ENCODE measurements at places on chromosomes 3 and 15.

DNA sequence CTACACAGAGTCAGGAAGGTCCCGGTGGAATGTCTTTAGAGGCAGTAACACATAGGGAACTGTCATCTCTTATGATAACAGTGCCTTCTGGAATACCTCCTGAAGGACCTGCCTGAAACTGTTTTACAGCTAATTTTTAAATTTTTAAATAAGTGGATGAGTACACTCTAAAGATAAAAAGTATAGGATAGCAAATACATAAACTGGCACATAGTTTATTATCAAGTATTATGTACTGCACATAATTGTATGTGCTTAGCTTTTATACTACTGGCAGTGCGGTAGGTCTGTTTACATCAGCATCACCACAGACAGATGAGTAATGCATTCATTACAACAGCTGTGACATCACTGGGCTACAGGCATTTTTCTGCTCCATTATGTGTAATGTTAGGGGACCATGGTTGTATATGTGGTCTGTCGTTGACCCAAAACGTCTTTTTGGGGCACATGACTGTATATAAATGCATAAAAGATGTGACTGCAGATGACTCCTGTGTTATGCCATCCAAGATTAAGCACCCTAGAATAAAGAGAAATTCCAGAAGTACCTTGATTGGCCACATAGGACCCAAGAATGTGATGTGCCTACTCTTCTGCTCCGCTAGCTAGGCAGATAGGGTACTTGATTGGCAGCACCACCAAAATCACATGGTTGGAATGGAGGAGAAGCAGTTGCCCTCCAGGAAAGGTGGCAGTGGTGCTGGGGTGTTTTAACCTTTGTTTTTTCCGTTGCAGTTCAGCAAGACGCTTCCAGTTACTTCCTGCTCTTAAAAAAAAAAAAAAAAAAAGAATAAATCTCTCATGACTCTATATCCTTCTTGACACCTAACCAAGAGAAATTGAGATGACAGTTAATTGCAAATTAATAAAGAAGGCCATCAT, 3.3 kb downstream of the VPS8 start:
- DNase-seq = no peak

DNA sequence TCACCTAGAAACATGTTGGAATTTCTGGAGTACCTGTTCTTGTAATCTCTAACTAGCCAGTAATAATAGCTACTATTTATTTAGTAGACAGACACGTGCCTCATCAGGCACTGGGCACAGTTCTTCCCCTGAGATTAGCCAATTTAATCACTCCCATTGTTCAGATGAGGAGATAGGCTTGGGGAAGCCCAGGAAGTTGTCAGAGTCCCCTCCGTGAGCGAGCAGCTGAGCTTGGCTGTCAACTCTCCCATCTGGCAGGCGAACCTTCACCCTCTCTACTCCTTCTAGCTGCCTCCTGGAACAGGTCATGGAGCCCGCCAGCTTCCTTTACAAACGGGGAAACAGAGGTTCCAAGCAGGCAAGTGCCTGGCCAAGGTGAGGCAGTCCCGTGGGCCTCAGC, 31.1 kb upstream of the FGD5 start:
- no peak for DNase-seq

DNA sequence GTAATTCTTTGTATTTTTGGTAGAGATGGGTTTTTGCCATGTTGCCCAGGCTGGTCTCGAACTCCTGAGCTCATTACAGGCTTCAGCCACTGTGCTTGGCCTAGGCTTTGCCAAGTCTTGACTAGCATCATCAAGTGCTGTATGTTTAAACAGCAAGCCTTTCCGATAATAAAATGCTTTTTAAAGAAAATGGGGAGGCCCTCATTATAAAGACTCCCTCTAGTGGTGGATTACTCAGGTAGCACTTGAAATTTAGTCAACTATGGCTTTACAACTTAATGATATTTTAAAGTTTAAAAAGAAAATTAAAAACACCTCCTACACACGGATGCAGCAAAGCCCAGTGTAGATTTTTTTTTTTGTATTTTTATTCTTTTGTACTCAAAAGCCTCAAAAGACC, 213.6 kb downstream of the GAP43 start:
- no peak for DNase-seq

- DNase-seq = peak; percentile 12
These were observed 22.2 kb downstream of the CP start for GRCh38 chr3:149199474-149199873.

GRCh38 chr15:99151156-99151555, 46.3 kb downstream of the SYNM start:
- no peak for DNase-seq

DNA sequence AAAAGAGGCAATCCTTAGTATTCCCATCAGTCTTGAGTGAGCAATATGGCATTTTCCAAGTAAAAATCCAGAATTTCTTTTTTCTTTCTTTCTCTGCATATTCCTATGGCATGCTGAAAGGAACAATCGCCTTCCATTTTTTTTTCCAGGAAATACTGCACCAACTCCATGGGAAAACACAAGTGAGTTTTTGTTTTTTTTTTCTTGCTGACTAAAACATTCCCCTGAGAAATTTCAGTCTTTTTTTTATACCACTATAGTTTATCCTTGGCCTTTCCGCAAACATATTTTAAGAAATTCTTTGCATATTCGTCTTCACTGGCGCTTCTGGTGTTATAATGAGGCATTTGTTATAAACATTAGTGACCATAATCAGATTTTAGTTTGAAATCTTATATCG, 429.6 kb upstream of the MDFIC2 start:
- no peak for DNase-seq

DNA sequence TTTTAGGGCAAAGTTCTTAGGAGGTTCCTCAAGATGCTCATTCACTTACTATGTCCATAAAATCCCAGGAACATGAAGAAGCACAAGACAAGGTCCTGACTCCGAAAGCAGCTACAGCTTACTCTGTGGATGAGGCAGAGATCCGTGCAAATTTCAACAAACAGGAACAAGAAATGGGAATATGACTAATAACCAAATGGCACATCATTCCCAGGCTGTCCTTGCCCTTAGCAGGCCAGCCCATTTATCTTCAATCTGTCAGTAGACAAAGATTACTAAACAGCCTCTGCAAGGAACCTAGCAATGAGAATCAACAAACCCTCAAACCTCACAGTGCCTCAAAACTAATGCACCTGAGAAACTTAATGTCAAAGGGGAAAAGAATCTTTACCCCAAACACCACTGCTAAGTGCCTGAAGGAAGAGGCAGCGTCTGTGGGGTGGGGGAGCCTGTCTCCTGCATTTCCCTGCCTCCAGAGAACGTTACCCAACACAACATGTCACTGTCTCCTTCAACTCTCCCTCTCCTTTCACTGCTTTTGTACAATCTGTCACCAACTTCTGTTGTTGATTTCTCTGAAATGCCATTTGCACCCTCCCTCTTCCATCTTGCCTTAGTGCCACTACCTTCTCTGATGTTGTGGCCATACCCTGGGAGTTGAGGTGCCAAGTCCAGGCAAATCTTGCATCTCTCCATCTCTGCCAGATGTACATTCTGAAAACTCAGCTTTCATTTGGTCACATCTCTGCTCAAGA, 4.8 kb downstream of the TNFAIP8L3 start:
- DNase-seq = no peak

GRCh38 chr3:192090586-192090985, 629.6 kb downstream of the PYDC2 start:
- DNase-seq = no peak

DNA sequence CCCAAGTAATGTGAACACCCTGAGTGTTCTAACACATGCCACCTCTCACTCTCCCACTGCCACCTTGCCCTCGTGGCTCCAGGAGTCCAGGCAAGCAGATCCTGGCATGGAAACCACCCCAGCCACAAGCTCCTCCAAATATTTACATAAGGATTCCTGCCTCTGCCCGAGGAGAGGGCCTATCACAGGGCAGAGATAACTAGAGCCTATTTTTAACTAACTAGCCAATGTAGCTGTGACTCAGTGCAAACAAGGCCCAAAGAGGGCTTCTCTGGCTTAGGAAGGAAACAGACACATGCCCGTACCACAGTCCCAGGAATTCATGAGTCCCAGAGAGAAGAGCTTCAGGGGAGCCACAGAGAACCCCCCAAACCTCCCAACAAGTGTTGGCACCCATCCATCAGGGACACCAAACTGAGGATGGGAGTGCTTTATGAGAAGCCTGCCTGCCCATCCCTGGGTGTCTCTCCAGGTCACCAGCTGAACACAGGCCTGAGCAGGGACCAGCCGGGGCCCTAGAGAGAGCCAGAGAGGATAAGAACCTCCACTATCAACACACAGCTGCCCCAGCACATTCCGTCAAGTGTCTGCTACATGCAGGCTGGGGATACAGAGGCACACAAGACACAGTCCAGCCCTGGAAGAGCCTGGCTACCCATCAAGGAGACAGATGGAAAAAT, 9.2 kb downstream of the FYCO1 start:
- DNase-seq = no peak

DNA sequence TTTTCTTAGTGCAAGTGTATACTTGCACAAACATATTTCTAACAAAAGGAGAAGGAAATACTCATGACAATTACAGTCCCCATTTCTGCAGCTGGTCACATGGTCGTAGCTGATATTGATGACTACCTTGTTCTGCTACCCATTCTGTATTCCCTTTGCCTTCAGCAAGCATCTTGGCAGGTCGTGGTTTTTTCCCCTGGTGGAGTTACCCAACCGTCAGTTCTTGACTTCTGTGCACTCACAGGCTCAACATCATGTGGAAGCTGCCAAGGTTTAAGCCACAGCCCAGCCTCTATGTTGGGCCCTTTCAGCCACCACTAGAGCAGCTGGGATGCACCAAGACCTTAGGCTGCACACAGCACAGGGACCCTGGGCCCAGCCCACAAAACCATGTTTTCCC, 56.1 kb downstream of the VGLL3 start:
- DNase-seq = no peak

DNA sequence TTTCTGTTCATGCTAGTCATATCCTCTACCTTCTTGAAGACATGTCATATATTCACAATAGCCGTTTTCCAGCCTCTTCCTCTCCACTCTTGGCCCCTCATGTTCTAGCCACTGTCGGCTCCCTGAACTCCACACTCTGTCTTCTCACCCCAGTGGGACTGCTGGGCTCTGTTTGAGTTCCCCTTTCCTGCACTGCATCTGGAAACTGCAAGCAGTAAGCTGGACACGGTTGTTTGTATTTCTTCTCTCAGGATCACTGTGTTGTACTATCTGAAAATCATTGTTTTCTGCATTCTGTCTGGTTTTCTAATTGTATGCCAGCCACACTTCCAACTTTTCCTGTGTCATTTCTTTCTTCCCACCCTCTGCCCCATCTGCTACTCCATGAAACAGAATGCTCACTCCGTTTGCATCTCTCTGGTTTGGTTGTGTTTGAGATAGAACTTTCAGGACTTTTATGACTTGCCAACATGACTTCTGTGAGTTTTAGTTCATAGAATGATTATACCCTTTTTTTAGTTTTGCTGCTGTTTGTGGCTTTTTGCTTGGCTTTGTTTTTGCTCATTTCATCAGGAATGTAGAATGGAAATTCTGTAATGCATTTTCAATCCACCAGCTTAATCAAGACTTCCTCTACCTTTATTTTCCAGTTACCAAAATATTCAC, 192.3 kb downstream of the PLCL2 start:
- no peak for DNase-seq

GRCh38 chr3:3127432-3128010, 781 bp downstream of the TRNT1 start:
- no peak for DNase-seq

- peak; percentile 78 for DNase-seq
These were observed 77.2 kb downstream of the RTP4 start for GRCh38 chr3:187445356-187445755.

- no peak for DNase-seq
These were observed 79.0 kb downstream of the SERPINI1 start for GRCh38 chr3:167814441-167814951.

GRCh38 chr3:29171043-29171990, 109.6 kb upstream of the RBMS3 start:
- no peak for DNase-seq

DNA sequence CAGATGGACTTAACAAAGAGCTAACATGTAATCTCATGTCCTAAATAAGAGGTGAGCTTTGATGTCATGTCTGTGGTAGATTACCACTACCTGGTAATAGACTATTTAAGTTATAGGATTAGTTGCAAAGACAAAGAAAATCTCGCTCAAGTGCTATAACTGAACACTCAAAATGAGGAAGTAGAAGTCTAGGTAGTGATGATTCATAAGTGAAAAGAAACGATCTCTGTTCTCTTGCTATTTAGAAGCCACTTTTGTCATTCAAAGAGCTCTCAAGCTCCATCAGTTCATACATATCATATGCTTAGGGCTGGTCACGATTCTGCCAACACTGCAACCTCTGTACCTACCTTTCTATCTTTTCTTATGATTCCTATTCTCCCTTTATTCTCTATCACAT, 110.9 kb downstream of the EDEM1 start:
- DNase-seq = no peak

DNA sequence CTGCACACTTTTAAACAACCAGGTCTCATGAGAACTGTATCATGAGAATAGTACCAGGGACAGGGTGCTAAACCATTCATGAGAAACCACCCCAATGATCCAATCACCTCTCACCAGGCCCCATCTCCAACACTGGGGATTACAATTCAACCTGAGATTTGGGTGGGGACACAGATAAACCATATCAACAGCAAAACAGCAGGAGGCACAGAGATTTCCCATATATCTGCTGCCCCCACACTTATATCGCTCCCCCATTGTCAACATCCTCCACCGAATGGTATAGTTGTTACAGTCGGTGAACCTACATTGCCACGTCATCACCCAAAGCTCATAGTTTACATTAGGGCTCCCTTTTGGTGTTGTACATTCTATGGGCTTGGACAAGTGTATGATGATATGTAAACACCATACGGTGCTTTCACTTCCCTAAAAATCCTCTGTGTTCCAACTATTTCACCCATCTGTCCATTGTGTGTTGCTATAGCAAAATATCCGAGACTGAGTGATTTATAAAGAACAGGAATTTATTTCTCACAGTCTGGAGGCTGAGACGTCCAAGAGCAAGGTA, 224.8 kb downstream of the FAM43A start:
- DNase-seq = no peak

DNA sequence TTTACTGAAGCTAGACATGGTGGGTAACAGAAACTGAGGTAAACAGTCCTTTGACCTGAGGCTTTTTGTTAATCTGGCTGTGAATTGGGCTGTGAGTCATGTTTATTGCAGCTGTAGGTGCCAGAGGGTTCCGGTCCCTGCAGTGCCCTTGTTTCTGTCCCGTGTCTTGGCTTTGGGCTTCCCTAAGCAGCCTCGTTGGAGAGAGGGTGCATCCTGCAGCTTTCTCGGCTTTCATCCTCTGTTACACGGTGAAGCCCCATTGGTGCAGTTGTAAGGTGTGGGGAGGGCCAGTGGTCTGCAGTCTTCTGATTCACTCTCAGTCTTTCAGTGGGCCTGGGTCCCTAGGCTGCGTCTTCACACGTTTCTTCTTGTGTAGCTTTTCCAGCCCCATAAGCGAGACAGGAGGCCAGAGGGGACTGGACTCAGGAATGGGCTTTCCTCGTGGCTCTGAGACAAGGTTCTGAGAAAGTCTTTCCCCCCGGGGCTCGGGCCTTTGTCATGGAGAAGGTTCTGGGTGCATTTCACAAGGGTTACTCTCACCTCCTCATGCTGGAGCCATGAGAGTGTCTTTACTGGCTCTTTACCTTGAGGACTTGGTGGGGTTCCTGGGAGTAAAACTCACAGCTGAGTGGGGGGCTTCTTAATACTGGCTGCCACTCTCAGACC, 33.1 kb downstream of the ASB7 start:
- DNase-seq = no peak

- no peak for DNase-seq
These were observed 286.2 kb downstream of the ADAMTSL3 start for GRCh38 chr15:83940136-83940535.

All from NCI-H1436 treated with DMSO at 0.1 percent for 48 hours (cell line).